ENCODE measurements at places on chromosomes 7 and 10.
A peak's percentile ranks its signal among the peaks of the same experiment; 100 is the strongest.

DNA sequence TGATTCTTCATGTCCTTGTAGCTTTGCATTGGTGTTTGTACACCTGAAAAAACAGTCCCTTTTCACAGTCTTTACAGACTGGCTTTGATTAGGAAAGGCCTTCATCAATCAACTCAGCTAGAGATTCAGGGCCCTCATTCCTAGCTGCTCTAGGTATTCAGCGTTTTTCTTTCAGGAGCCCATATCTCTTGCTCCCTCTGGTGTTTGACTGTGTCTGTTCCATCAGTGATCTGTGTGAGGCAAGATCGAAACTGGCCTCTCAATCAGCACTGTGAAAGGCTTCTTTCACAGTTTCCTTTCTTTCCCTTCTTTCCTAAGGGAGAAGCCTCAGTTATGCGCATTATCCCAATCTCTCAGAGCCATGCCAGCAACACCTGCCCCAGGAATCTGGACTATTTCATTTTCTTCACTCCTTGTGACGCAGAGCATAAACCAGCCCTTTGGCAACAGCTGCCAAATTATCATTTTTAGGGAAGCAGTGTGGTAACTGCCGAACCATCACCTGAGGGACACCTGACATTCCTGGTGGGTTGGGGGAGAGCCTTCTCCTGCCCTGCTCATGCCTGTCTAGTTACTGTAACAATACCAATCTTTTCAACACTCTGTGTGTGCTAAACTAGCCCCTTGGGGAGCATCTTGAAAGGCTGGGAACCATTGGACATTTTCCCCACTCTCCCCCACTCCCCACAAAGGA is 75.7 kb upstream of the CCDC71L start:
- DNase-seq = peak; percentile 28

GRCh38 chr10:98353170-98353569 is 61.8 kb downstream of the PYROXD2 start:
- no peak for DNase-seq

DNA sequence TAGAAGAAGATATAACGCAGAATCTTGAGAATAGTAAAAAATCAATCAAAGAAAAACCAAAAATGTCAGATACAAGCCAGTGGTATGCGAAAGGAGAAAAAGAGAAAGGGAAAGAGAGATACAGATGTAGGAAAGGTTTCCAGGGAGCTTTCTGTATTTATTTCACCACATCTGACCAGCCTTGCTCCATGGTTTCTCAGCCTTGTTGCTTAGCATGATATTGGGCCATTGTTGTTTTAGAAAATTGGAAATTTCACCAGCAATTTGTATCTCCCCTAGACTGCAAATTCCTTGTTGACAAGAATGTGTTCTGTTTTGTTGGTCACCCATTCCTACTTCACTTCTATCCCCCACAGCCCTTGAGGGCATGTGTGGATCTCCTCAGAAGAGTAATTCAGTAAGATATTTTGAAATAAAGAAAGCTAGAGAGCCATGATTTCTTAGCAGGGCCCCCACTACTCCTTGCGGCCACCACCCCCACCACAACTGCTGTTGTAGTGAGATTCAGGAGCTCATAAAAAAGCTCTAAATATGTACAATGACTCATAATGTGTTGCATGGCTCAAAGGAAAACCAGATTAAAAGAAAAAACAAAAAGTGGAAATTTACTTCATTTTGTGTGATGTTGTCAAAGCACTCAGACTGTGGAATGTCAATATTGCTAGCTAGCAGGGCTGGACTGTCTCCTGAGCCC is 138.7 kb downstream of the CHRM2 start:
- DNase-seq = no peak

DNA sequence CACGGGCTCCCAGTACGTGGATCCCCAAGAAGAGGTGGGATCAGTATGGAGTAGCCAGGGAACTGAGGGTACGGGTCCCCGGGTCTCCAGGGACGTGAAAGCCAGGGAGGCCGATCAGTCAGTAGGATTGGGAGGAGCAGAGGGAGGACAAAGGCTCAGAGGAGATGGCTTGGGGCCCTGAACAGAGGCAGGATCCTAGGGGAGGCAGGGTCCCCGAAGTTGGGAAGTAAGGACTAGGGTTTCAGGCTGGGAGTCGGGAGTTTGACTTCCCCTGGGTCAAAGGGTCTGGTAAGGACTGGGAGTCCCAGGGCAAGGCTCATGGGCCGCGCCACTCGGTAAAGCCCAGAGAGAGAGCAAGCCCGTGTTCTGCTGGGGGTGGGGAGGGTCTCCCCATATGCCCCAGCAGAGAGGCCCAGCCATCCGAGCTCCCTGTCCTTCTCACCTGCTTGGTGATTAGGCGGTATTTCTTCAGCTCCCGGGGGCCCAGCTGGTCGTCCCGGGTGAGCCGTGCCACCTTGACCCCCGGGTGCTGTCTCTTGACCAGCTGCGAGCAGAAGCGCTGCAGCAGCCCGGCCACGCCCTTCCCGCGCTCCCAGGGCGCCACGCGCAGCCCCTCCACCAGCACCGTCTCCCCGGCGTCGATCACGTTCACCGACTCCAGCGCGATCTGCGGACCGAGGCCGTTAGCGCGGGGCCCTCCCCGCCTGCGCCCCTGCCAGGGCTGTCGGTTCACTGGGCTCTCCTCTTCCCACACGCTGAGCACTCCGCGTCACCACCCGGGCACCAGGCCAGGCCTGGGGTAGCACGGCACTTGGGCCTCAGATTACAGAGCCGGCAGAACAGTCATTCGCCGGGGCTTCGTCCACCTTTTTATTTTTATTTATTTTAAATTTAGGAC is 7.0 kb downstream of the NAT16 start:
- DNase-seq = no peak

GRCh38 chr10:98664329-98665042 is 217.8 kb upstream of the HPS1 start:
- DNase-seq = peak; percentile 12

- DNase-seq = no peak
These were observed at the start of gene SFTPD for GRCh38 chr10:79948976-79949722. Gene SFTPD, minus strand, starts transcription at chr10:79949105. Its CDS starts 2,446 bp downstream, at chr10:79946659.

DNA sequence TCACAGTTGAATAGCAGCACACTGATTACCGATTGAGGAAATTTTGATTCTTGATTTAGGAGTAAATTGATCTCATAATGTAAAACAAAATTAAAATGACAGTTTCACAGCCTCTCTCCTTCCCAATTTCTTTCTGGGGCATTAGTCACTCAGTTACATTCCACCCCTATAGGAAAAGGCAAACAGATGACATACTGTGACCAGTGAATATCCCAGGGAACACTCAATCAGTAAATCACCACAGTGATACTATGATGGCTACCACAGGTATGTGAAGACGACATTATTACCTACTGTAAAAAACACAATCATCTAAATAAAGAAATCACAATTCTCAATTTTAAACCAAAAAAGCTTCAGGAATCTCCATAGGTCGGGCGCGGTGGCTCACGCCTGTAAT is 15.5 kb downstream of the CTTNBP2 start:
- no peak for DNase-seq

- DNase-seq = no peak
These were observed 211.7 kb downstream of the CCSER2 start for GRCh38 chr10:84540022-84540616.

GRCh38 chr10:112375721-112376395 is 1.9 kb downstream of the ACSL5 start:
- DNase-seq = no peak

GRCh38 chr7:140081774-140082425 is 19.1 kb upstream of the PARP12 start:
- DNase-seq = no peak

DNA sequence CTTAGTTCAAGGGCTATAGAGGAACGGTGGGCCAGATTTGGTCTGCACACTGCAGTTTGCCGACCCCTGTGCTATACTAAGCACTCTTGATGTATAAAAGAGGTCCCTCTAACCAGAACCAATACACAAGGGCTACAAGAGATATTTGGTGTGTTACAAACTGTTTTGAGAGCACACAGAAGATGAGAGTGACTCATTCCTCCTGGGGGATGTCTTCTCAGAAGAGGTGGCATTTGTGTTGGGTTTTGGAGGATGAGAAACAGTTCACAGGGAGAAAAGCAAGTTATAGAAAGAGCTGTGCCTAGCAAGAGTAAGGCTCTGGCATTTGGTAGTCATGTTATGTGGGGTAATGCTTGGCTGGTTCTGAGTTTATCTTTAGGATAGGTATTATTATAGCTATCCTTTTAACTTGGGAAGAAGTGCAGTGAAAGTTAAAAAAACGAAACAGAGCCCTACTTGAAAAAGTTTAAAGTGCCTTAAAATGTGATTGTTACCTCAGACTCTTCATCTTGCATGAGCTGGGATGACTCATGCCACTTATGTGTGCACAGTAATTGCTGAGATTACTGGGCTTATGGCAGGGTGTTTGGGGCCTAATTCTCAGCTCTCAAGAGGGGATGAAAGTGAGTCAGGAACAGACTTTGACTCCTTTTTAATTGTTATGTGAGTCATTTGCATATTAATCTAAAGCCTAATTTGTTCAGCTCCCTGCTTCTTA is 160.4 kb downstream of the KIF20B start:
- DNase-seq = no peak

GRCh38 chr7:92944633-92945032 is 108.3 kb upstream of the CDK6 start:
- DNase-seq = no peak

DNA sequence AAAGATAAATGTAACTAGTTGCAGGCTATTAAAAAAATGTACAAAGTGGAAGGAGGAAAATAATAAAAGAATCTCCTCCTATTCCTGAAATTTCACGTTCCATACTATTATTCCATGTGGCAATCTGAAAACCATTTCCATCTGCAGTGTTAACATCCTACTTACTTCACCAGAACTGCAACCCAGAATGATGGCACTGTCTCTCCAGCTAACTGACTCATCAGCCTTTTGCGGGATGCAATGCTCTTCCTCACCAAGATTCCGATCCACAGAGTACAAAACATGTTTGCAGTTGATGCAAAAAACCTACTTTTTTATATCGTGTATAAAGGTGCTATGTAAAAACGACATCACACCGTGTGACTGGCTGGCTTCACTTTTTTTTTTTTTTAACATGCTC is 50.8 kb downstream of the ESYT2 start:
- DNase-seq = no peak

DNA sequence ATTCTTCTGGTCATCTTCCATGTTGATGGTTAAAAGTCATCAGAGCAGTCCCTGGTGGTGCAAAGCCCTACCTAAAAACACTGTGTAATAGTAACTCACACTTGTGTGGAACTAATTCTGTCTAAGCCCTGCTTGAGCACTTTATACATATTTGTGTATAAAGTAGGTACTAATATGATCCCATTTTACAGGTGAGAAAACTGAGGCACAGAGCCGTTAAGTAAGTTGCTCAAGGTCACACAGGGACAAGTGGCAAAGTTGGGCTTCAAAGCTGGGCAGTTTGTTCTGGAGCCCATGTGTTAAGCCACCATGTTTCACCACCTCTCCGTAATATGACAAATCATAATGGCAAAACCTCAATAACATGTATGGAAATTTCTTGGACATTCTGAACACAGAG is 48.1 kb downstream of the BPGM start:
- no peak for DNase-seq

- DNase-seq = no peak
These were observed 51.3 kb upstream of the PLEKHA1 start for GRCh38 chr10:122323189-122323588.

DNA sequence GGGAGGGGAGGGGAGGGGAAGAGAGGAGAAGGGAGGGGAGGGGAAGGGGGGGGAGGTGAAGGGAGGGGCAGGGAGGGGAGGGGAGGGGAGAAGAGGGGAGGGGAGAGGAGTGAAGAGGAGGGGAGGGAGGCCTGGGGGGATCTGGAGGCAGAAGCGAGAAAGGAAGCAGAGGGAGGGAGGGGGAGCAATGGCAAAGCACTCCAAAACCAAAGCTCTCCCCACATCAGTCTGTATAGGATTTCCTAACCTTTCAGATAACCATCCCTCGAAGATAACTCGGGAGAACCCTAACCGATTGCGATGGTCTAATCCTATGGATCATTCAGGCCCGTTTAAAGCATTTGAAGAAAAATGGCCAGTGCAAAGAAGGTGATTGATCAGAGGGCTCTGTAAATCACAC is 19.0 kb downstream of the EBF3 start:
- no peak for DNase-seq

DNA sequence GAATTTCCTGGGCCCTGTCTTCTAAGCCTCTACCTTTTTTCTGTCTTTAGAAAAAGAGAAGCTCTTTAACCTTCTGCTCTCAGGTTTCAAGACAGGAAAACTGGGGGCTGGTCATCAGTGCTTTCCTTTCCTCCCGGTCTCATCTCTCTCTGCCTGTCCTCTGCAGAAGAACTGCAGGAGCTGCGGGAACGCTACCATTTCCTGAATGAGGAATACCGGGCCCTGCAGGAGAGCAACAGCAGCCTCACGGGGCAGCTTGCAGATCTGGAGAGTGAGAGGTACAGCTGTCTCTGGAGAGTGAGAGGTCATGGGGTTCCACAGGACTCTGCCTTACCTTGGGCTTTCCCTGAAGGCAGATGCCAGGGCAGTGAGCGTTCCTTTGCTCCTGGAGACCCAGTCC is 12.7 kb downstream of the CCDC136 start:
- no peak for DNase-seq

DNA sequence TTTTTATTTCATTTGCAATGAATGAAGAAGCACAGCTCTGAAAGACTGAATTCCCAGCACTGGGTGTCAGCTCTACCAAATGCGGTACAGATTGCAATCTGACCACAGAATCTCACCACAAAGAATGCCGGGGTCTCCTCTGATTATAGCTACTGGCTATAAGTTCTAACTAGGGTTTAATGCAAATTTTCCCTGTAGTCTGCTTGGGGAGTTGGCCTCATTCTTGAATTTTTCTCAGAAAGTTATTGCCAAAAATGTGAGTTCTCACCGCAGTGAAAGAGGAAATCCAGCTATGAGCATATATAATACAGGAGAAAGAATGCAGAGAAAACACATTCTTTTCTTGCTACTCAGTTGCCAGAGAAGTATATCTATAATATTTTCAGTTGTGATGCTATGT is 1255.7 kb upstream of the LRRTM3 start:
- no peak for DNase-seq

- DNase-seq = no peak
These were observed 26.4 kb downstream of the GRK5 start for GRCh38 chr10:119233821-119234220.

DNA sequence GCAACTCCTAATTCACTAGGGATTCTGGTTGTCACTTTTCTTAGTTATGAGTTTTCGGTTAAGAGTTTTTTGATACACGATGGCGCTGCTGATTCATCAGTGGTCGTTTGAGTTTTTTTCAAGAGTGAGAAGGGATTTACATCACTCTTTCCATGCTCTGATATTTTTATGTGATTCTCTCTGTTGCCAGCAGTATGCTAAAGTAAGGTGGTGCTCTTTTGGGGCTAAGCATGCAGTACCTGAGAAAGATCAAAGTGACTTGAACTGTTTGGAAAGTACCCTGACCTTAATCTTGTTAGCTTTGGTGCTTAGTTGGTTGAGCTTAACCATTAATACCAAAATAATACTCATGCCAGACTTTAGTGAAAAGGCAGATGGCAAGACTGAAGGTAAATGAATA is 28.1 kb downstream of the STAMBPL1 start:
- DNase-seq = no peak
